ENCODE measurements at places on chromosomes 3 and 15. TPM values are rescaled to one million over a fixed set of nuclear protein-coding genes. Genes with fewer than 3 reads are reported as not detected.

ALAS1 gene
- total RNA-seq: 33.3 TPM

GPR160 gene
- 2.2 TPM for total RNA-seq

PAK2 gene
- total RNA-seq: 47.0 TPM

- DNase-seq: no peak
Measured at GRCh38 chr15:94346282-94346681, 114.9 kb downstream of the MCTP2 start.

GRCh38 chr15:65278480-65278879 is 8.2 kb downstream of the PARP16 start:
- DNase-seq: no peak

- no peak for DNase-seq
Measured at GRCh38 chr3:180358179-180358578, 243.8 kb upstream of the TTC14 start.

DNA sequence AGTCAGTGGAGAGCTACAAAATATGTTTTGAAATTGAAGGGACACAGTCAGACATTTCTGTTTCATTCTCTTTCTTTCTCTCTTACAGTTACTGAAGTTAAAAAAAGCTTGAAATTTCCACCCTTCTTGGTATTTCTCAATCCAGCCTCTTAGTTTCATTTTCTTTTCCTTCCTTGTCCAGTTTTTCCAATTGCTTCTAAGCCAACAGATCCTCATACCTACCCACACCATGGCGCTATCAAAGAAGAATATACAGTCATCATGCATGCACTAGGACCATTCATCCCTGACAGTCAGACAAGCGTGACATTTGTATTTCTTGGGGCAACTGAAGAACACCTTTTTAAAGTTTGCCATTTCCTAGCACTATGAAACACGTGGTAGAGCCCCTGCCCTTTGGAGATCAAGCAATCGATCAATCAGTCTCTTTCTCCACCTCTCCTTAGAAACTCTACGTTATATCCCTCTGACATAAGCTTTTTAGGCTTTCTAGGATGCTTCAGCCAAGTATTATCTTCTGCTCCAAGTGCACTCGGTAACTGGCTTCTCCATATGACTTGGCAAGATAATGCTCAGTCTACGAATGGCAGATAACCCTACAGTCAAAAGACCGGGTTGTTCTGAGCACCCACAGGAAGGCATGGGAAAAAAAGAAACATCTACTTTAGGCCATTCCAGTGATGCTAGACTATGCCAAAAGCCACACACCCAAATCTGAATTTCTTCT is 65.4 kb downstream of the FBN1 start:
- no peak for DNase-seq

GRCh38 chr3:176577447-176577846 is 619.8 kb downstream of the TBL1XR1 start:
- DNase-seq: no peak
